Left ventricle myocardium inferior (tissue), 1 donor: ENCODE measurements at places on chromosomes 5 and 9. TPM values are rescaled to one million over a fixed set of nuclear protein-coding genes. Genes with fewer than 3 reads are reported as not detected.

- DNase-seq, result no peak
Observed at GRCh38 chr9:123487944-123488548, 132.0 kb downstream of the CRB2 start.

DNA sequence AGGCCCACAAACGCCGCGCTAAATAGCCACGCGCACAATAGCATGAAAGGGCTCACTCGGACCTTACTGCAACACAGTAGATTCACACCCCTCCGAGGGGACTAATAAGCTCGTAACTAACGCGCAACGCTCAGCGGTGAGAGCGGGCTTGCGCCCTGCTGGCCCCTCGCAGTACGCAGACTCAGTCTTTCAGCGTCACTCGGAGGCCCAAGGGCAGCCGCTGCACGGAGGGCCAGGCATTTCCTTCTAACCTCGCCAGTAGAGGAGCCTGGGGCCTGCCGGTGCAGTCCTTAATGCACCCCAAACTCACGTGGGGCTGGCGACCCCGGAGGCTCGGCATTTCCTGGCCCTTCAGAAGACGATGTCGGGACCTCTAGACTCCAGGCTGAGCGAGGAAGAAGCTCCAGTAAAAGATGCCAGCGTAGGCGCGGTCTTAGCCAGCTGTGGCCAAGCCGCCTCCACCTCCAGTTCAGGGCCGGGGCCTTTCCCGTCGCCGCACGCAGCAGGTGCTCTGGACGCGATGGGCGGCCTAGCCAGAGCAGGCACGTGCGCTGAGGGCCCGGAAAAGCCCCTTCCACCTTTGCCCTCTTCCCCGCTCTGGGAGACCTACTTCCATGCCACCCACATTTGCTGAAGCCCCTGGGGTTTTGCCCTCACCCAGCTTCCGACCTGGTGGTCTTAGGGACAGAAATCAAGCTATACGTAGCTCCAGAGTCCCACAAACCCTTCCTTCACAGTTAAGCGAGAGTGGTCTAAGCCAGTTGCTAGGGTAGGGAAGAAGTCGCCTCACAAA, 38.3 kb upstream of the TIFAB start:
- no peak for DNase-seq

- no peak for DNase-seq
Observed at GRCh38 chr9:87683751-87684626, 41.9 kb upstream of the CTSL start.

DNA sequence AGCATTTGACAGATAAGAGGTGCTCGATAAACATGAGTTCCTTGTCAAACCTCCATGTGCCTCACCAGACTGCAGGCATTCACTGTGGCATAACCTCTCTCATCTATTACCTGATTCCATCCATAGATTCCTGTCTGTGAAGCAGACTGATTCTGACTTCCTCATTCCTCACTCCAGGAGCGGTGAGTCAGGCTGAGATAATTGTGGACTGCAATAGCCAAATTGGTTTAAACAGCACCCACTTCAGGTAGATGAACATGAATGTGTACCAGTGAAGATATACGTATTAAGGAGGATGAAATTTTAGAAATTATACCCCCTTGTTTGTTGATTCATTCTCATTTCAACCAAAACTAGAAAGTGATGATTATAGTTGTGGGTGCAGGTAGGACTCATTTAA, 391.2 kb downstream of the HINT1 start:
- DNase-seq, result no peak

DNA sequence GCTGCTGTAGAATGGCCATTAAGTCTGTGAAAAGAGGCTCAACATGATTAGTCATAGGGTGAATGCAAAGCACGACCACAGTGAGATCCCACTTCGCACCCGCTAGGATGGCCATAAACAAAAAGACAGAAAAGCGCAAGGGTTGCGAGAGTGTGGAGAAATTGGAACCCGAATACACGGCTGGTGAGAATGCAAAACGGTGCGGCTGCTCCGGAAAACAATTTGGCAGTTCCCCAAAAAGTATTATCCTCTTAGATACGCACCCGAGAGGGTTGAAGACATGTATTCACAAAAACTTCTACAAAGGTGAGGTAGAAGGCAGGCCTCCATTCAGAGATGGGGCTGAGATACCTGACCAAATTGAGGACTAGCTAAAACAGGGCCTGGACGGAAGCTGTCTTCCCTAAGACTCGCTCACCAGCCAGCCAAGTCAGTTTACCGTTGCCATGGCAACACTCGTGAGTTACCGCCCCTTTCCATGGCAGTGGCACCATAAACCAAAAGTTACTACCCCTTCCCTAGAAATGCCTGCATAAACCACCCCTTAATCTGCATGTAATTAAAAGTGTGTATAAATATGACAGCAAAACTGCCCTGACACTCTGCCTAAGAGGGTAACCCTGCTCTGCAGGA, 726 bp upstream of the PSMB7 start:
- no peak for DNase-seq

GRCh38 chr9:90007516-90008440, 403.0 kb downstream of the GADD45G start:
- no peak for DNase-seq

- DNase-seq, result no peak
Observed at GRCh38 chr9:70805949-70806348, 315.5 kb downstream of the TRPM3 start.

- no peak for DNase-seq
Observed at GRCh38 chr5:142239394-142240159, 85.2 kb downstream of the SPRY4 start.

GRCh38 chr5:116550082-116550481, 24.5 kb downstream of the SEMA6A start:
- no peak for DNase-seq

GRCh38 chr5:67206461-67206860, 9.9 kb upstream of the CD180 start:
- no peak for DNase-seq

DNA sequence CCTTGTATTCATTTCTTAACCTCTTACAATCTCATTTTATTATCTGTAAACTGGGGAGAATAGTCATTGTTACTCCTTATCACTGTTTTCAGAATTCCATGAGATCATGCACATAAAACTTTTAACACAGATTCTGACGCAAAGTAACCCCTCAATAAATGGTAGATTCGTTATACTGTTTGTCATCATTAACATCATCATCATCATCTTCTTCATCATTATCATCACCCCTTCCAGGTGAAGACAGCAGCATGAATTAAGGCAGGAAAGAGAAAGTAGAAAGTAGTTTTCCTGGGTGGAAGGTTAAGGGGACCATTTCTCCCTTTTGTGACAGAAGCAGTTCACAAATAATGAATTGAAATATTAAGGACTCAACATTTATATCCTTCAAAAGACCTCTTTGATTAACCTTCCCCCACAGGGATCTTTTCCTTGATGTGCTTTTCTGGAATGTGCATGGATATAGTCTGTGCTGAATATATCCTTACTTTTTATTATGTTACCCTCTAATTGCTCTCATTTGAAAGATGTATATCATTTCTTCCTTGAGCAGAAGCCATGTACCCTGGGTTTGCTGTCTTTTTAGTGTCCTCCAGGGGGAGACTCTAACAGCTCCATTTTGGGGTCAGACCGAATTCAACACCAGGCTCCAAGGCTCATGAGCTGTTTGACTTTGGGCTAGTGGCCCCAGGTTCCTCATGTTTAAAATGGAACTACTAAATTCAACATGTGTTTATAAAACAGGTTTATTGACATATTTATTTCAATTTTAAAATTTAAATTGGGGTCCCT, 1029.9 kb upstream of the WWC1 start:
- no peak for DNase-seq

- no peak for DNase-seq
Observed at GRCh38 chr5:122151640-122152039, 22.3 kb downstream of the ZNF474 start.

DNA sequence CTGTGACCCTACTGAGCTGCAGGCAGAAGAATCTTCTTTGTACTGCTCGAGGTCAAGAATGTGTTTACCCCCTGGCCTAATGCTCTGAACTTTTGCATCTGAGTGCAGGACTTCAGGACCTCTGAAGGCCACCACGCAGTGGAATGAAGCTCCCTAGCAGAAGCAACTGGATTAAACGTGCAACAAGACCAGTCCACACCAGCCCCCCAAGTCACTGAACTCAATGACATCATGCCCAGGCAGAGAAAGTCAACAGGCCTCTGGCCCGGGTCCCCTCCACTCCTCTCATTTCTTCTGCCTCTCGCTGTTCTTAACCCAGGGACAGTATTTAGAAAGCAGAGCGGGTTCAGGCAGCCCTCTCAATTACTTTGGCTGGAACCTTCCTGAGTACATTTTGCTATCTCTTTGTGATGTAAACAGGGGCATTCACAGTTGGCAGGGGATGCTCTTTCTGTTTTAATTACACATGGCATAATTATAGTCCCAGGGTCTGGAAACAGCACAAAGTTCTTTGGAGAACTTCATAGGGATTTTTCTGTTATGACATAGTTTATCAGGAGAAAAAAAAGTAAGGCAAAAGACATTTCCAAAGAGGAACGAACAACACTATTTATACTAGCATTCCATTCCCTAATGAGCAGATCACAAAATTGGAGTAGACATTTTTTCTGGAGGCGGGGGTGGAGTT, 108.2 kb upstream of the SPATA31D4 start:
- DNase-seq, result no peak

GRCh38 chr9:34409154-34409553, 32.5 kb upstream of the MYORG start:
- no peak for DNase-seq

- DNase-seq, result no peak
Observed at GRCh38 chr9:137199411-137200121, 975 bp downstream of the TPRN start.

DNA sequence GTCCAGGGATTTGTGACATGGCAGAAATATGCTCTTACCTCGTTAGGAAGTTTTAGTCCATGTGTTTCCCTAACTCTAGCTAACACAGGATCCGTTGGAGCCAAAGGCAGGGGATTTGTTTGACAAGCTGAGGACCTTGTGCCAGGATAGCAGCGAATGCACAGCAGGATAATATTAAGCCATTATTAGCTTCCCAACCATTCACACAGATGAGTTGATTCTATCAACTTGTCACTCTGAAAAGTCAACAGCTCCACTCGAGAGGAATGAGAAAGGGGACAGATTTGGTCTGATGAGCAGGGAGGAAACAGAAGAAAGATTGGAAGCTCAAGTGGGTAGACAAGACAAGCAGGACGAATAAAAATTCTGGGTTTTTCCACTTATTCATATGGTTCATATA, 106.2 kb downstream of the FSTL4 start:
- no peak for DNase-seq

DNA sequence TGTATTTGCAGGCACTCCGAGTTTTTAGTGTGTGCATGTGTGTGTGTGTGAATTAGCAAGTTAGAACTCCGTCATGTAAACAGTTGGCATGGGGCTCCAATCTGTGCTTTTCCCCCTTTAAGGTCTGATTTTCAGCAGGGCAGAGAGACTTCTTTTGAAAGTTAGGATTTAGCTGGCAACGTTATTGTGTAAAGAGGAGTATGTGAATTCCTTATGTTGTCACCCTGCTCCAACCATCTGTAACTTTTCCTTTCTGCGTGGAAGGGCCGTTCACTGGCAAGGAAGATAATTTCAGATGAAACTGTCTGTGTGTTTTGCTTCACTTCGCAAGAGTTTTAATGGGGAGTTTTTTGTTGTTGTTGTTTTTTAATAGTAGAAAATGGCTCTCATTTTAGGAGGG, 332 bp downstream of the SGCD start:
- no peak for DNase-seq

DNA sequence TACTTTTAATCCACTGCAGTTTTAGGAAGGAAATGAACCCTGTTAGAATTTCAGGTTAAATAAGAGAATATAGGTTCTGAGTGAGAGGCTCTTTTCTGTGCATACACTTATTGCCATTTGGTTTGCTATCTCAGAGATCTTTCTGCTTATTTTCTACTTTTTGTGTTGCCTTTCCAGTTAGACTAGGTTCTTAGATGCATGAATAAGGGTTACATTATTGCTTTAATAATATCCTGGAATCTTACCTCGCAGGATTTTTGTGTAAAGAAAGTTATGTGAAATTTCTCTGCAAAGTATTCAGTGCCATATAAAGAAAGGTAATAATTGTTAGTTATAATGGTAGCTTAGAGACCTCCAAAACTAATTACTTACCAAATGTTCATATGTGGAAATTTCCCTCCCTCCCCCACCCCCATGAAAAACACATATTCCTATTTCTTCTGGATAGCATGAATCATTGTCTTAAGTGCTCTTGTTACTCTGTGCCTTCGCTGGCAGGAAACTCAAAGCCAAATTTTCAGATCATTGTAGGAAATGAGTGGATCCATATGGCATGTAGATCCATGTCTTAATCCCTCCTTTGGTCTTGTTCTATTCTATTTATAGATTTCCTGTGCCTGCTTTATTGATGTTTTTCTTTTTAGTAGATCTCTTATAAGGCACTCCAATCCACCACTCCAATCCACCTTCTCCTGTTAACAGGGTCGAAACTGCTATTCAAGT, 2.7 kb upstream of the APBA1 start:
- DNase-seq, result no peak

GRCh38 chr9:34547960-34548611, 25.3 kb upstream of the ENHO start:
- peak; percentile 70 for DNase-seq

GRCh38 chr9:135893104-135893503, 14.2 kb downstream of the CAMSAP1 start:
- no peak for DNase-seq

- DNase-seq, result peak; percentile 51
Observed at GRCh38 chr5:172854451-172854871, 20.4 kb downstream of the ERGIC1 start.

- DNase-seq, result no peak
Observed at GRCh38 chr5:163379298-163380155, 57.9 kb upstream of the CCNG1 start.

DNA sequence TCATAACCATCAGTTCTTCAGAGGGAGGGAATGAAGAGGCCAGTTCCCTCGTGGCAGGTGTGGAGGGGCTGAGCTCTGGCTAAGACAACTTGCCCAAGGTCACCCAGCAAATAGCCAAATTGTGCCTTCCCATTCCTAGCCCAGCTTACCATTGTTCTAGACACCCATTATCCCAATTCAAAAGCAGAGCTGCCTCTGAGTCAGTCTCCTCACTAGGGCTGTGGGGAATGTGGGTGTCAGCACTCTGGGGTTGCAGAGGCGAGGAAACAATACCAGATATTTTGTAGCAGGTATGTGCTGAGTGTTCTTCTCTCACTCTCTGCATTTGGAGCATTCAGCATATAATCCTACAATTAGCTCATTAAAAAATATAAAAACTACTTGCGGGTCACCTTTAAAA, 270.8 kb downstream of the PSAT1 start:
- no peak for DNase-seq

DND1 gene
- 0.47 TPM for total RNA-seq

F12 gene
- total RNA-seq, result not detected

COL5A1 gene
- 13.9 TPM for total RNA-seq

PIP5K1B gene
- 71.9 TPM for total RNA-seq

TSLP gene
- total RNA-seq, result 5.3 TPM

ZNF474 gene
- not detected for total RNA-seq

IRX1 gene
- total RNA-seq, result 0.16 TPM

SMIM15 gene
- total RNA-seq, result 23.3 TPM

CPLANE1 gene
- total RNA-seq, result 8.3 TPM

KLF4 gene
- 28.0 TPM for total RNA-seq

HMCN2 gene
- 5.5 TPM for total RNA-seq

YTHDC2 gene
- total RNA-seq, result 13.6 TPM
